ENCODE measurements at places on chromosomes 7 and 10. TPM values are rescaled to one million over a fixed set of nuclear protein-coding genes. Genes with fewer than 3 reads are reported as not detected.
A peak's percentile ranks its signal among the peaks of the same experiment; 100 is the strongest.

DNA sequence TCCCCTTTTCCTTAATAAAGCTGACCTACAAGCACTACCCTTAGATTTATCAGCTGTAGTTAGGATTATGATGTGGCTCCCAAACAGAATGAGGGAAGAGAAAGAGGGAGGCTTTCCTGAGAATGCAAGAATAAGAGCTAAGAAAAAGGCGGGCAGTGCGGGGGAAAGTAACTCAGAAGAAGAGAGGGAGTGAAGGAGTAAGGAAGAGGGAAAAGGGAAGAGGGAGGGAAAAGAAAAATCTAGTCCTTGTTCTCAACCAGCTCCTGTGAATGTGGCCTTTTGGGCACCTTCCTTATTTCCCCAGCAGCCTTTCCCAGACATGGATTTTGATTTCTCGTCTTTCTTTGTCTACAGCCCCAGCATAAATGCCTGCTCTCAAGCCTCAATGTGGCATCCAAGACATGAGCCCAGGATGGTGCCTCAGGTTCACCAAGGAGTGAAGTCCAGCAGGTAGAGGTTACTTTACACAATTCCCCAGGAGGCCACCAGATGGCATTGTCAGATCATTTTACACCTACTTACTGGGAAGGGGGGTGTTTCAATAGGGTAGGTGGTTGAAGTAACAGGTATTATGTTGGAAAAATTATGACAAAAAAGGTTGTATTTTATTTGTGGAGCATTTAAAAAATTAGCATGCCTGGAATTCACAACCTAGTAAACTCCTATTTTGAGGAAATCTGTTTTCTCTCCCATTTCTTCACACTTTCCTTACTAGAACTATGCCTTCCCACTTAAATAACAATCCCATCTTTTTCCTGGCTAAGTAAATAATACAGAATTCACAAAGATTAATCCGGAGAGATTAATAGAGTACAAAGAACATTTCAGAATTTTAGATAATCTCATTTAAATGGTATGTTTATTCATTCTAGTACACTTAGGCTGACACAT is 106.5 kb downstream of the HTR7 start:
- peak; percentile 62 for DNase-seq
- H3K4me1 ChIP-seq, result no peaks in the 10 kb centered on the region
- no peak overlapping the region for H3K4me3 ChIP-seq
- no peak overlapping the region for H3K27ac ChIP-seq

GRCh38 chr7:8117195-8117594 is 144.8 kb downstream of the ICA1 start:
- H3K4me3 ChIP-seq, result no peak overlapping the region
- no peaks in the 10 kb centered on the region for H3K27me3 ChIP-seq
- H3K36me3 ChIP-seq, result no peaks in the 10 kb centered on the region
- DNase-seq, result no peak

GRCh38 chr7:131231381-131232220 is 96.1 kb upstream of the MKLN1 start:
- H3K4me3 ChIP-seq, result peak overlapping the region; percentile 39
- no peaks in the 10 kb centered on the region for H3K36me3 ChIP-seq
- H3K4me1 ChIP-seq, result peaks cover 11% of the 10 kb centered on the region
- no peaks in the 10 kb centered on the region for H3K27me3 ChIP-seq

The PLEKHS1 gene
- total RNA-seq, result not detected

GRCh38 chr7:2024567-2024918 is 208.2 kb downstream of the MAD1L1 start:
- no peaks in the 10 kb centered on the region for H3K36me3 ChIP-seq
- no peaks in the 10 kb centered on the region for H3K27me3 ChIP-seq
- peaks cover 21% of the 10 kb centered on the region for H3K4me1 ChIP-seq
- DNase-seq, result no peak

GRCh38 chr7:44969049-44969700 is 9.6 kb downstream of the MYO1G start:
- H3K36me3 ChIP-seq, result no peaks in the 10 kb centered on the region
- no peak overlapping the region for H3K4me3 ChIP-seq
- H3K27ac ChIP-seq, result no peak overlapping the region

GRCh38 chr10:35911233-35911632 is 269.1 kb upstream of the FZD8 start:
- H3K27me3 ChIP-seq, result no peaks in the 10 kb centered on the region
- no peak overlapping the region for H3K4me3 ChIP-seq
- no peaks in the 10 kb centered on the region for H3K36me3 ChIP-seq
- DNase-seq, result no peak

The SFRP5 gene
- total RNA-seq, result not detected

- no peaks in the 10 kb centered on the region for H3K36me3 ChIP-seq
- no peak overlapping the region for H3K27ac ChIP-seq
- no peaks in the 10 kb centered on the region for H3K4me1 ChIP-seq
- no peak overlapping the region for H3K4me3 ChIP-seq
- DNase-seq, result no peak
- H3K27me3 ChIP-seq, result no peaks in the 10 kb centered on the region
Measured at GRCh38 chr7:81211204-81211933, 292.5 kb upstream of the SEMA3C start.

DNA sequence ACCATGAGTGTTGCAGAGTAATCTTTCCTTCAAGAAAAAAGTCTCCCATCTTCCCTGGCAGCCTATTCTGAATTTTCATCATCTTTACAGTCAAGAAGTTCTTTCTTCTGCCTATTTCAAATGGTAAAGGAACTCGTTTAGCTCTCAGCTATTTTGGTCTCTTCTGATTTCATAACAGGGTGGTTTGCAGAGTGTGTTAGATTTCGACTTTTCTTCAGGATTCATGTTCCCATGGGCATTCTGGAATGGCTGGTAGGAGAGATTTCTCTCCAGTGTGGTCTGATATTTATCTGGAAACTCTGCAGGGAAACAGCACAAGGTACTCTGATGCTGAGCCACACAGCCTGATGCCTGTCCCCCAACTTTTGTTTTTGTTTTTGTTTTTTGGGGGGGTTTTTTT is 111.1 kb upstream of the FAM171A1 start:
- H3K4me3 ChIP-seq, result no peak overlapping the region
- no peak for DNase-seq
- no peak overlapping the region for H3K27ac ChIP-seq
- no peaks in the 10 kb centered on the region for H3K27me3 ChIP-seq
- no peaks in the 10 kb centered on the region for H3K4me1 ChIP-seq

DNA sequence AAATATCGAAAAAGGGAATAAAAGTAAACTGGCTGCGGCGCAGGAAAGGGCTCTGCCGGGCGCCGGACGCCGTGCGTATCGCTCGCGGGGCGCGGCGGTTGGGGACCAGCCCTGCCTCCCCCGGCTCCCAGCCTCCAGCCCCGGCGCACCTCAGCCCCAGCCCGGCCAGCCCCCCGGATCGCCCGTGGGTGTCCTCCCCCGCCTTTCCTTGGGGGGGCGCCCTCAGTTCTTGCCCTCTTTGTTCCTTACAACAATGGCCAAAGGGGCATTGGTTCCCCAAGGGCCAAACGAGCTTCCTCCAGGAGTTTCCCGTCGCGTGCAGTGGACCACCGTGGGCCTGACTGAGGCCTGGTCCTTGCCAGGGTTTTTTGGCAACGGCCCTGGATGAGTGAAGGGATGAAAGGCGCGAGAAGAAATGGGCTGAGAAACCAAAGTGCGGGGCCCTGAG is 1.2 kb downstream of the MACROH2A2 start:
- peaks cover 12% of the 10 kb centered on the region for H3K27me3 ChIP-seq
- peaks cover 8% of the 10 kb centered on the region for H3K4me1 ChIP-seq
- H3K36me3 ChIP-seq, result no peaks in the 10 kb centered on the region
- no peak overlapping the region for H3K27ac ChIP-seq
- no peak for DNase-seq
- H3K4me3 ChIP-seq, result no peak overlapping the region

DNA sequence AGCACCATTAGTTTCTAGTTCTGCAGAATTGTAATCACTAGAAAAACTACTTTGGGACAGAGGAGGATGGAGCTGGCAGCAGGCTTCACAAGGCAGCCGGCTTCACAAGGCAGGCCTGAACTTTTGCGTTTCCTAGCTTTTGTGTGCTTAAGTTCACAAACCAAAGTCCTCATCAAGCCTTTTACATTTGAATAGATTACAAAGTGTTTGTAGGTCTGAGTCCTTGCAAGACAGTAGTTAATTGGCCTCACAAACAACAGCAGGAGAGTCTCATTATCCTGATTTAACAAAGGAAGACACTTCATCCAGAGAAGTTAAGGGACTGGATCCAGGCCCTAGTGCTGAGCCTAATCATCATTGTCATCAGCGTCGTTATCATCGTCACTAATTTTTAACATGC is 147.8 kb upstream of the AUTS2 start:
- H3K27me3 ChIP-seq, result no peaks in the 10 kb centered on the region
- H3K27ac ChIP-seq, result no peak overlapping the region

- DNase-seq, result no peak
- H3K36me3 ChIP-seq, result peaks cover 6% of the 10 kb centered on the region
- no peak overlapping the region for H3K4me3 ChIP-seq
- no peaks in the 10 kb centered on the region for H3K27me3 ChIP-seq
- H3K4me1 ChIP-seq, result peaks cover 18% of the 10 kb centered on the region
Measured at GRCh38 chr10:118725886-118726500, 28.8 kb downstream of the CACUL1 start.

DNA sequence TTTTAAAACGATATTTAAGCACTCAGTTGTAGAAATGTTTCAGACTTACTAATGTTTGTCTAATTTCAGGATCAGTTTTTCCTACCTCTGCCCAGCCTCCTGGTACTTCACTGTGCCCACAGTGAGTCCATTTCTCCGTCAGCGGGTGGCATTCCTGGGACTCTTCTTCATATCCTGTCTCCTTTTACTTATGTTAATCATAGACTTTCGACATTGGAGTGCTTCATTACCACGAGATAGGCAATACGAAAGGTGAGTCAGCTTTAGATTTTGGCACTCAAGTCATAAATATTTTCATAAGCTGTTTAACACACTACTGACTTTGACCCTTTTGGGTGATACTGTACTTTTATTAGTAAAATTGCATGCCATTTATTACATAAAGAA is 2.1 kb downstream of the ENTPD7 start:
- H3K27ac ChIP-seq, result no peak overlapping the region
- H3K4me3 ChIP-seq, result no peak overlapping the region

DNA sequence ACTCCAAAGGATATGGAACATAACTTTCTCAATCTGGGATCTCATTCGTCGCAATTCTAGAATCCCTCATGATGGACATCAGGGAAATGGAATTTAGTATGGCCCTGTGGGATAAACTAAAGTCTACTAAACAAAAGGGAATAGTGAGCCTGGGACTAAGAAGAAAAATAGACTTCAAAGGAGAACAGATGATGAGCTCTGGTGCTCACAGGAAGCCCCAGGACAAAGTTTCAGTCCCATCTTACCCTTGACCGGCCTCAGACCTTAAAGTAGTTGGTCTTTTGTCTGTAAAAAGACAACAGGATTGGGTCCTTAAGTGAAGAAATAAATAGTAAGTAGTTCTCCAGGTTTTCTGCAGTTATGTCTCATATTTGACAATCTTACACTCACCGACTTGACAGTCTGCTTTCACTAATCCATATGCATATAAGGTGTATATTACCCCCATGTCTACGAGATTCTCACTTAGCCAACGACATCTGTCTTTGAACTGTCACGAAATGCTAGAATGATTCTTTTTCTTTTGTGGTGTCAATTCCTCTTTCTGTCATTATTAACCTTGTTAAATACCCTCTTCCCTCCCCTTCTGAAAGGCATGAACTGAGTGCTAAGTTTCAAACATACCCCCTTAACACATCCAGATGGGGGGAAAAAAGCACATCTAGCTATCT is 10.9 kb upstream of the IKZF1 start:
- no peaks in the 10 kb centered on the region for H3K36me3 ChIP-seq
- peak; percentile 35 for DNase-seq
- no peak overlapping the region for H3K4me3 ChIP-seq
- H3K27me3 ChIP-seq, result no peaks in the 10 kb centered on the region

DNA sequence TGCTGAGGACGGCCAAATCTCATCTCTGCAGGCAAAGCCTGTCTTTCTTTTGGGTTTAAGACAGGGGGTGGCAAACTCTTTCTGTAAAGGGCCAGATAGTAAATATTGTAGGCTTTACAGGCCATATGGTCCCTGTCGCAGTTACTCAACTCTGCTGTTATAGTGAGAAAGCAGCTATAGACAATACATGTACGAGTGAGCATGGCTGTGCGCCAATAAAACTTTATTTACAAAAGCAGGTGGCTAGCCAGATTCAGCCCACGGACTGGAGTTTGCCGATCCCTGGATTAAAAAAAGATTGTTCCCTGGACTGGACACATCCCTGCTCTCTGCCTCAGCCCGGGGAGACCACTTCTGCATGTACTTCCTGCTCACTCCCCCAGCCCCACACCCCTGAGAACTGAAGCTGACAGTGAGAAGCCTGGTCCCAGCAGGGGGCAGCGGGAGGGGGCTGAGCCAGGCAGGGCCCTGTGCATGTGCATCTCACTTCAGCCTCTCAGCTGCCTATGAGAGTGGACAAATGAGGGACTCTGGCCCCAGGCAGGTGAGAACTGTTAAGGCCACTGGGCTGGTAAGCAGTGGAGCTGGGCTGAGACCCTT is 392.4 kb downstream of the PLXNA4 start:
- no peaks in the 10 kb centered on the region for H3K4me1 ChIP-seq
- no peak overlapping the region for H3K27ac ChIP-seq

DNA sequence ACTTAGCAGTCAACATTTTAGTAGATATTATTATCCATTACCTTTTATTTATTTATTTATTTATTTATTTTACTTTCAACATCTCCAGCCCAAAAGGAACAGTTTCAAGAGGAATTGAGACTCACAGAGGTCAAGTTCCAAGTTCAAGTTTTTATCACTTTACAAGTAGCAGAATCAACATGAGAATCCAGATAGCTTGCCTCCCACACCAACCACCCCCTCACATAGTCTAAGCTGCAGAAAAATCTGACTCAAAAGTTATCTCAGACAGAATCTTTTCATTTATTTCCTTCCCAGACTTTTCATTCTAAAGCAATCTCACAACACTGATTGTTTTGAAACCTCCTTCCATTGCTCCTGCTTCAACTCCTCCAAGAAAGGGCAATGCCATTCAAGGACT is 129.6 kb downstream of the GRM3 start:
- H3K27ac ChIP-seq, result no peak overlapping the region
- DNase-seq, result no peak
- H3K4me1 ChIP-seq, result no peaks in the 10 kb centered on the region
- no peaks in the 10 kb centered on the region for H3K36me3 ChIP-seq
- no peaks in the 10 kb centered on the region for H3K27me3 ChIP-seq

The SORBS1 gene
- 1.5 TPM for total RNA-seq

The ASB10 gene
- not detected for total RNA-seq

- H3K4me3 ChIP-seq, result no peak overlapping the region
- no peaks in the 10 kb centered on the region for H3K27me3 ChIP-seq
- no peaks in the 10 kb centered on the region for H3K4me1 ChIP-seq
- H3K27ac ChIP-seq, result no peak overlapping the region
Measured at GRCh38 chr7:114180556-114181266, 233.9 kb upstream of the FOXP2 start.

GRCh38 chr10:64733980-64734379 is 1212.8 kb downstream of the REEP3 start:
- no peaks in the 10 kb centered on the region for H3K4me1 ChIP-seq
- H3K27me3 ChIP-seq, result no peaks in the 10 kb centered on the region
- no peaks in the 10 kb centered on the region for H3K36me3 ChIP-seq
- H3K27ac ChIP-seq, result no peak overlapping the region
- H3K4me3 ChIP-seq, result no peak overlapping the region

Measured in B cell (primary cell).